ENCODE measurements at places on chromosomes 1 and 21.

DNA sequence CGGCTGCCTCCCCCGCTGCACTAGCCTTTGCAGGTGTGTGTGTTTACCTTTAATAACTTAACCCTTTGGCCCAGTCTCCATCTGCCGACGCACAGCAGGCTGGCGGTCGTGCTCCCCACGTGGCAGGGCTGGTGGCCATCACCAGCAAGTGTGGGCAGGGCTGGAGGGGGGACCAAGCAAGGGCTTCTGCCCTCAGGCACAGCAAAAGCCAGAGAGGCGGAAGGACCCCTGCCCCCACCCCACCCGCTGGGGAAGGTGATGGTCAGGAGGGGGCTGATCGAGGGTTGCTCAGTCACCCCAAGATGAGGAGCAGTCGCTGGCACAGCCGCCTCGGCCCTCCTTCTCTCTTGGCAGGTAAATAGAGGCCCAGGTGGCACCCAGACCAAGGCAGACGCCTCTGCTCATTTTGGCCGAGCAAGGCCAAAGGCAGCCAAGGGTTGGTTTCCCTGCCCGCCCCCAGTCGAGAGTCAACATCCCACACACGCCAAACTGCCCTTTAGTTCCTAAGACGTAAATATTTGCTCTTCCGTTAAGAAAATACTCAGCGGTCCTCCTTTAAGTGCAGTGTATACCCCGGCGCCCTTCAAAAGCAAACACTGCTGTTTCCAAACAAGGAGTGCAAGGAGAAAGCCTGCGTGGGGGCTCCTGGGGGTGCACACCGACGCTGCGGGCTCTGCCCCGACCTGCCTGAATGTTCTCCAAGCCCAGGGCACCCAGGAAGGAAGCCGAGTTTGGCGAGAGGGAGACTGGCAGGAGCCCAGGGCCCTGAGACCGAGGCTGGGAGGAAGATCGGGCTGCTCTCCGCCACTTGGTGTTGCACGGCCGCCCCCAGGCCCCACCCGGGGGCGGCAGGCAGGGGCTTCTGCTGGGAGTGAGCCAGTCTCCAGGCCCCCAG is 82.7 kb downstream of the SIK1 start:
- no peak for DNase-seq

- no peak for DNase-seq
Measured at GRCh38 chr21:44090325-44090724, 16.9 kb upstream of the PWP2 start.

GRCh38 chr1:2548068-2548589 is 8.0 kb upstream of the TNFRSF14 start:
- DNase-seq = peak; percentile 75

- no peak for DNase-seq
Measured at GRCh38 chr1:169048043-169048442, 58.4 kb upstream of the ATP1B1 start.

DNA sequence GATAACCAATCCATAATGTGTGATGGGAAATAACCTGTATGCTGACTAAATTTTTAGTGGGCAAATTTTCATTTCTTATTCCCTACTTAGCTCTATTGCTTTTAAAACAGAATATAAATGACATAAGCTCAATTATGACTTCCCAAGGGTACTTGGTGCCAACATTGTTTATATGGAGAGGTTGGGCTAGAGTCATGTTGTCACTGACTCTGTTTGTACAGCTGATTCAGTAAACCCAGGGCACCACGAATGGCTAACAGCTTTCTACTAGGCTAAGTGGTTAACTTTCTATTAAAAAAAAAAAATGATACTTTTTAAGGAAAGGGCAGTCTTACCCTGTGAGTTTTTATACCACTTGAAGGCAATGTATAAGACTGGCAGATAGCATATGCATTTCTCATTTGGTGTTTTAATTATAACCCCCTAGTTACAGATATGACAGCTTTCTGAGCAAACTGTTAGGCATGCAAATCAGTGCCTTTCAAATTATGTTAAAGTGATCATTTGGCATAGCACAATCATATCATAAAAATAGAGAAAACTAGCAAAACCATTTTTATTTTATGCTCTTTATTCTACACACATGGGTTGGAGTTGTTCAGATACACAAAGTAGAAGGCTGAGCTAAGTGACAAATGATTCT is 147.1 kb downstream of the DNM3 start:
- no peak for DNase-seq

DNA sequence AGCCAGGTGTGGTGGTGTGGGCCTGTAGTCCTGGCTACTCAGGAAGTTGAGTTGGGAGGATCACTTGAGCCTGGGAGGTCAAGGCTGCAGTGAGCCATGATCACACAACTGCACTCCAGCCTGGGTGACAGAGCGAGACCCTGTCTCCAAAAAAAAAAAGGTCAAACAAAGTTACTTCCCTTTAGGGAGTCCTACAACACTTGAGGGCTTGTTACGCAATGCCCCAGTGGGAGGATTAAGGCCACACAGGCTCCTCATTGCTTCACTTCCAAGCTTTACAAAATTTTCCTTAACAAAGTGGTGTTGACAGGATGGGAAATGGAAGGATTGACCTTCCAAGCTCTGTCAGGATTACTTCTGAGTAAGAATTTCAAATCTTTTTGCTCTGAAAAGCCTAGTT is 6.2 kb upstream of the EXTL1 start:
- no peak for DNase-seq

DNA sequence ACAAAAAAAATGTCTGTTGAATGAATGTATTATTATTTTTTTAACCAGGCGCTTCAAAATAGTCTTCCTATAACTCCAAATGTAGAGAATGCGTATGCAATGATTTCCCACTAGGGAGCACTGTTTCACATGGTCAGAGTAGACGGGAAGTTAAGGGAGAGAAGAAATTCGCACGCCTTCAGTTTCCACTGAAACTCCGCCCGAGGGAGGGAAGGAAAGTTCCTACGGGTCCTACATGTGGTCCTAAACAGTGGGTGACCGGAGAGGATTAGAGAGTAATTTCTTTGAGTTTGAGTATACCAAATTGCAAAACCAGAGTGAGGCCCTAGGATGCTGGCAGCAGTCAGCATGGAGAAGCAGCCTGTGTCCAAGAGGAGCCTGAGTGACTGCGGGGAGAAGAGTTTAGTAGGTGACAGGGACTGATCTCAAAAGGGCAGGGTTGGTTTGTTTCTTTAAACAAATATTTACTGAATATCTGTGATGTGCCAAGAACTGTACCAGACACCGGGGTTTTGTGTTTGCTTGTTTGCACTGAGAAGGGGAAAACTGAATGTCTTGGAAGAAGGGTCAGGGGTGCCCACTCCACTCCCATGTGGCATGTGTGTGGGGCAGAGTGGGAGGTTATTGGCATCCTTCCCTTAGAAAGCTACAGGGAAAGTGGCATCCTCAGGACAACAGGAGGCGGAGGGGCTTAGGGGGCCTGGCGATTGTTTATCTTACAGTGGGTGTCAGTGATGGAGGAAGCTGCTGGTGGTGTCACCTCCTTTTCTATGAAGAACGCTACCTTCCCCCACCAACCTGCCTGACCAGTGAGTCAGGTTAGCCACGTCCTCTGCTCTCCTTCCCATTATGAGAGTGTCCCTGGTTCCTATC is 22.8 kb downstream of the RNU5D-1 start:
- no peak for DNase-seq

DNA sequence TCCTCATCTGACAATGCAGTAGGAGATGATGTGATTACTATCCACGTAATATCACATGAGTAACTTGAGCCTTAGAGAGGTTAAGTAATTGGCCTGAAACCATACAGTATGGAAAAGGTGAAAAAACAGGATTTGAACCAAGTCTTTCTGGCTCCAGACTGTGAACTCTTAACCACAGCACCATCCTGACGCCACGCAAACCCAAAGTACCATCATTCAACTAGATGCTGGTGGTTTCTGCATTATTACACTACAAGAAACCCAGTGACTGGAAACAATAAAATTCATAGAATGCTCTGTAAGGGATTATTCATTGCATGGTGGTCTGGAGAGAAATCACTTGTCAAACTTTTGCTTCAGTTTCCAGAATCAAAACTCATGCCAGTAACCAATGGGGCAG is 90.7 kb downstream of the MAB21L3 start:
- DNase-seq = no peak

DNA sequence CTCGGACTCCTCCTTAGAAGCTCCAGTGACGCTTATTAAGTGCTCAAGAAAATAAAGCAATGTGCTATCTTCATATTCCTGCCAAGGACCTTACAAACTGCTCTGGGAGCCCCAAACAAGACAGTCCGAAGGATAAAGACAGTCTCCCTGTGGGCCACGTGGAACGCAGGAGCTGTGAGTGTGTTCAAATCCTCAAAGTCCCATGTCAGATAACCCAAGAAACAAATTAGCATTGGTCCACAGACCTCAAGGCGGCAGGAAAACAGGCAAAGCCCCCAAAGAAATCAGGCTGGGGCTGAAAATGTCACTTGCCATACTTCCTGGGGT is 3.0 kb upstream of the NAV1 start:
- no peak for DNase-seq

DNA sequence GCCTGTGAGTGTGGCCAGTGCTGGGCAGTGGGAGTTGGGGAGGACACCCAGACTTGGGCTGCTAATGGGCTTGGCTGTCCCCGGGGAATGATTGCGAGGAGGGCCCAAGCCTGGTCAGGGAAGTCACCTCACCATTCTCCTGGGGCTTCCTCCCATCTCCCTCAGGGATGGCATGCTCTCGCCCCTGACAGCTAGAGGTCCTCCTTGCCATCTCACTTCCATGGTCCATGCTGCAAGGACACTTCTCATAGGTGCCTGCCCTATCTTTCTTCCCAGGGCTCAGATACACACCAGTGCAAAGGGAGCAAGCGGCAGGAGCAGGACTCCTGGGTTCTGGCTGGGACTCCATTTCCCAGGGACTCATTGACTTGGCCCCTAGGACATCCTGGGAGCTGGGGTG is 4.1 kb downstream of the NTRK1 start:
- no peak for DNase-seq

- no peak for DNase-seq
Measured at GRCh38 chr1:108704496-108704895, 8.2 kb upstream of the FNDC7 start.

GRCh38 chr1:214801191-214801590 is 198.2 kb downstream of the CENPF start:
- DNase-seq = no peak

Data from NCI-H1436 (cell line).